Retinal pigment epithelial cell (primary cell): ENCODE measurements at places on chromosomes 11 and 22.

DNA sequence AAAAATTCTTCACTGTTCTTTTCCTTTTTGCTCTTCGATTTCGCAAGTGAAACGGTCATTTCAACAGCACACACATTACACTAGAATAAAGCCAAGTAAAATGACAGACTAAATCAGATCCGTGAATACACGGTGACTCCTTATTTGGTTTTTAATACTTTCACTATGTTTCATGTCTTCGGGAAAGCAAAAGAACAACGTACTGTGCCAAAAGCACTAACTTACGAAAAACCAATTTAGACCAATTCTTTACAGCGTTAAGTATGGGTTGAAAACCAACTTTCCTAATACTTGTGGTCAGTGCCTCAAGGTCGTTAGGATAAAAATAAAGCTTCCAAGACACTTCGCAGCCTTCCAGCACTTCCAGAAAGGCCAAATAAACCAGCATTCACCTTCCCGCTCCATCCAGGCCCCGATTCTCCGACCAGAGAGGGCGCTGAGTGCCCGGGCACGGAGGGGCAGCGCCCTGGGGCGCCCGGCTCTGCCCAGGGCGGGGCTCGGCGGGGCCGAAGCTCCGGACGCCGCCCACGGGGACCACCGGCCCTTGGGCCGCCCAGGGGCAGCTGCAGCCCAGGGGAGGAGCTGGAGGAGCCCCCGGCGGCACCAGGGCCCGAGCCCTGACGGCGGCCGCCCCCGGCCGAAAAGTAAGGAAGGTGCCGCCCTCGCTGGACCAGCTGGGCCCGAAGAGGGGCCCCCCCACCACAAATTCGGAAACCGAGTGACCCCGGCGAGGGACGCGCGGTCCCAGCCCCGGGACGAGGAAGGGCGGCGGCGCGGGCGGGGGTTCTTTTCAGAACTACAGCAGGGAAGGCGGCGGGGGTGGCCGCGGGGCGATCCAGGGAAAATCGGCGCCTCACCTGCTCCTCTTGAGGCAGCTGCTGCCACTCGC is 499 bp downstream of the ATL3 start:
- no peak for DNase-seq

DNA sequence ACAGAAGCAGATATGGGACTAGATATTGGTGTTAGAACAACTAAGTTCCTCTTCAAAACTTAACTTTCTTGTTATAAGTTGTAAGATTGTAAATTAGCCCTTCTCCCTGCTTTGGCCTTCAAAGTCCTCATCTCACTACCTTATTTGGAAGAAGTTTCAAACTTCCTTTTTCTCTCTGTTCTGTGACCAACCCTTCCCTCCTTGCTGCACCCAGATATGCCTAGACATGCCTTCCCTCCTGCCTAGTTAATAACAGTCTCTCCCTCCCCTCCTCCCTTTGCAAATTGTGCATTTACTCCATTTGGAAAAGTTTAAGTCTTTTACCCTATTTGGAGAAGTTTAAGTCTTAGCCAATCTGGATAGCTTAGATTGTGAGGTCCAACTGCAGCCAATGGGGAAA is 4.9 kb downstream of the OR52K2 start:
- no peak for DNase-seq

GRCh38 chr11:130219148-130219547 is 59.6 kb downstream of the ST14 start:
- DNase-seq = no peak

DNA sequence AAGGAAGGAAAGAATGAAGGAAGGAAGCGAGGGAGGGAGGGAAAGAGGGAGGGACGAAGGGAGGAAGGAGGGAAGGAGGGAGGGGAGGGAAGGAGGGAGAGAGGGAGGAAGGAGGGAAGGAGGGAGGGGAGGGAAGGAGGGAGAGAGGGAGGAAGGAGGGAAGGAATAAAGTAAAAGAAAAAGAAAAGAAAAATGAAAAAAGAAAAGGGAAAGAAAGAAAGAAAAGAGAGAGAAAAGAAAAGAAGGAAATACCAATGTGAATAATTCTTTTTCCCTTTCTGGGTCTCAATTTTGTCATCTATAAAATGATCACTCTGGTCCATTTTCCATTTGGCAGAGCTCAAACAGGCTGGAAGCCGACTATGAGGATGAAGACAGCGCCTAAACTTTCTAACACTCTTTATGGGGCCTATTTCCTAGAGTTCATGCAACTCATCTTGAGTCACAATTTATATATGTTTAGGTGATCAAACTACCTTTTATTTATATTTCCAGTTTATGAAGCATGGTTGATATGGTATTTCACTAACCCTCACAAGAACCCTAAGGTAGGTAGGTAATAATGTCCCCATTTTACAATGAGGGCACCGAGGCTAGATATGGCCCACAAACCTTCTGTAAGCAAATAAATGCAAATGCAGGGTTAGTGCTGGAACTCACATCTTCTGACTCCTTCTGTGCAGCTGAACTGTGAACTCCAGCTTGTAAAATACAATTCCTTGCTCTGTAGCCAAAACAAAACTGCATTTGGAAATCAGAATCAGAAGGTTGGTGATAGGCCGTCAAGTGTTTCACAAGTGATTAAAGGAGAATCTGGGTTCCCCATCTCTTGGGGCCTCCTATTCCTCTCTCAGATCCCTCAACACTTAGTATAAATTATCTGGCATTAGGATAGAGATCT is 434.3 kb downstream of the ETS1 start:
- no peak for DNase-seq

DNA sequence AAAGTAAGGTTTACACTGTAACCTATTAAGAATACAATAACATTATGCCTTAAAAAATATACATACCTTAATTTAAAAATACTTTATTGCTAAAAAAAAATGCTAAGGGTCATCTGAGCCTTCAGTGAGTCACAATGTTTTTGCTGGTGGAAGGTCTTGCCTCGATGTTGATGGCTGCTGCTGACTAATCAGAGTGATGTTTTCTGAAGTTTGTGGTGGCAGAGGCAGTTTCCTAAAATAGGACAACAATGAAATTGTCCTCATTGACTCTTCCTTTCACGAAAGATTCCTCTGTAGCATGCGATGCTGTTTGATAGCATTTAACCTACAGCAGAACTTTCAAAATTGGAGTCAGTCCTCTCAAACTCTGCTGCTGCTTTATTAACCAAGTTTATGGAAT is 97.6 kb downstream of the FAT3 start:
- no peak for DNase-seq

GRCh38 chr11:114890038-114890437 is 211.7 kb downstream of the NXPE2 start:
- DNase-seq = no peak

DNA sequence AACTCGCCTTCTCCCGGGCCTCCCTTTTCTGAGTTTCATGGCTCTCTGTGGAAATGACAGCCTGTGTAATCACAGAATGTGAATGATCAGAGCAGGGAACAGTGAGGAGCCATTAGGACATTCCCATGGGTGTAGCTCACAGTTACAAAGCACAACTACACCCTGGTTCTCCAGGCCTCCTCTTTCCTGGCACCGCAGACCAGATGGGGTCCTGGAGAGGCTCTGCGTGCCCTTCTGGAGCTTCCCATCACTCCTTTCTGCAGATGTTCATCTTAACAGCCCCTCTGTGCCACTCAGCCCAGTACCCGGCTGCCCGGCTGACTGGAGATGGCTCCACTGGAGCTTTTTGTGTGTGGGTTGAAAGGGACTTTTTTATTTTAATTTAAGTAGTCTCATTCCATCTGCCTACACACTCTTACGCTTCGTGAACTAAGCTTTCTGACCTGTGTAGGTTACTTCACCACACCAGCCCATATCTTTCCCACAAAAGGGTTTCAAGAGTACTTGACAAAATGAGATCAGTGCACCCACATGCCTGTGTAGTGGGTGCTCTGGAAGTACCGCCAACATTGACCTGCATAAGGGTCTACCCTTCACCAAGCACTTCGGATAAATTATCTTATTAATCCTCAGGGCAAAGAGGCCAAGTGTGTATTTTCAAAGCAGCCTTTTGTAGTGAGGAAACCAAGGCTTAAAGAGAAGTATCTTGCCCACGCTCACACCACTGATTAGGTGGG is 29.8 kb downstream of the SREBF2 start:
- no peak for DNase-seq

- no peak for DNase-seq
Observed at GRCh38 chr11:14612694-14613093, 30.9 kb upstream of the PDE3B start.

GRCh38 chr11:45922425-45923082 is at the start of gene LARGE2:
TSS of gene LARGE2 (plus strand) at chr11:45922656. CDS start at chr11:45922883, 227 bp downstream.
- DNase-seq = no peak

DNA sequence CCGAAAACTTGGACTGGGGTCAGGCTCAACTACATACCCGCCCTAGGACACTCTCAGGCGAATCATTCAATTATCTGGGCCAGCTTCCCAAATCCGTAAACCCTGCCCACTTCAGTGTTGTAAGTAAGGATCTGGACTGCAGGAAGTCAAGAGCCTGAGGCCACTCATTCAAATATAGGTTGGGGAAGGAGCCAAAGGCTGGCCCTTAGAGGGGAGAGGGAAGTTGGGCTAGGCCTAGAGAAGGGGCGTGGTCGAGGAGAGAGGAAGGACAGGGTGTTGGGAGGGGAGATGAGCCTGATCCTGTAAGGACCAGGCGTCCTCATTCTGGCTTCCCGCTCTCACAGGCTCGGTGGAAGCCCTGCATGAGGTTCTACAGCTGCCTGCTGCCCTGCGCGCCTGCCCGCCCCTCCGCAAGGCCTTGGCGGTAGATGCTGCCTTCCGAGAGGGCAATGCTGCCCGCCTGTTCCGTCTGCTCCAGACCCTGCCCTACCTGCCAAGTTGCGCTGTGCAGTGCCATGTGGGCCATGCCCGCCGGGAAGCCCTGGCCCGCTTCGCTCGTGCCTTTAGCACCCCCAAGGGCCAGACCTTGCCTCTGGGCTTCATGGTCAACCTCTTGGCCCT is 3.0 kb downstream of the SAC3D1 start:
- DNase-seq = no peak

DNA sequence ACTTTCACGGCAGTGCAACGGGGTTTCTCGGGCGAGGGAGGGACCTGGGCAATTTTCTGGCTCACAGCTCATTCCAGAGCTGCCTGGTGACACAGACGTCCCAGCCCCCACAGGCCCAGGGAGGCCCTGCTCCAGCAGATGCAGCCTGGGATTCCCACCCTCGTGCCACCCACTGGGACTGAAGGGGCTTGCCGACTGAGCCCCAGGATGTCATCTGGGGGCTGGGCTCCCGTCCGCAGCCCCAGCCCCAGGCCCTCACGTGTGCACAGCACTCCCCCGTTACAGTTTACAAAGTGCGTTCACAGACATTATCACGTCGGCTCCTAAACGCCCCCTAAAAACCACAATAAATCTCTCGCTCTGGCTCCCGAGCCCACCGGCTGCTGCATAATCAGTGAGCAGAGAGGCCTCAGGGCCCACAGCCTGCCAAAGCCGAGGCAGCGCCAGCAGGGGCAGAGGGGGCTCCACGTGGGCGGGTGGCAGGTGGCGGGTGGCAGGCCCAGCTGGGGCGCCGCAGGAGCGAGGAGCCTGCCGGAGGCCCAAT is 76.9 kb upstream of the TCF20 start:
- DNase-seq = no peak

DNA sequence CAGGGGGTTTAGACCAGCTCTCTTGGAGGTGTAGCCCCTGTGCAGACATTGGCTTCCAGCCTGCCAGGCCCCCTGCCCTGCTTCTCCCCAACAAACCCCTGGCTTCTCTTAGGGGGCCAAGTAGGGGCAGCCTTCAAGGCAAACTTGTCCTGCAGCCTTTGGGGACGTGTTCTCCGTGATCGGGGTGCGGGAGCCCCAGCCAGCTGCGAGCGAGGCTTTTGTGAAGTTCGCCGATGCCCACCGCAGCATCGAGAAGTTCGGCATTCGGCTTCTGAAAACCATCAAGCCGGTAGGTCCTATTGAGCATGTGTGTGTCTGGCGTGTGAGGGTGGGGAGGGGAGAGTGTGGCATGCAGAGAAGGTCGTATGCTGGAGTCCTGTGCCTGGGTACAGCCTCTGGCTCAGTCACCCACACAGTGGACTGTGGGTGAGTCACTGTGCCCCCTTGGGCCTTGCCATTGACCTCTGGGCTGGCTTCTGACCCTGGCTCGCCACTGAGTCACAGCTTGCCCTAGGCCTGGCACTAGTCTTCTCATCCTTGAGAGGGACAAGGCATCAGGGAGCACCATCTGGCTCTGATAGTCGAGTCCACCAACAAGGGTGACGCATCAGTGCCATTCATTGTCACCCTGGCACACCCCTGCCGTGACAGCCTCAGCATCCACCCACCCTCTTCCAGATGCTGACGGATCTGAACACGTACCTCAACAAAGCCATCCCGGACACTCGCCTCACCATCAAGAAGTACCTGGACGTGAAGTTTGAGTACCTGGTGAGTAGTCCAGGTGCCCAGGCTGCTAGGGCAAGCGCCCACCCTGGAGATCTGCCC is 11.4 kb downstream of the SLC16A8 start:
- DNase-seq = no peak

GRCh38 chr11:11409224-11409623 is 56.2 kb upstream of the CSNK2A3 start:
- no peak for DNase-seq

GRCh38 chr11:8913961-8914660 is 3.1 kb downstream of the AKIP1 start:
- DNase-seq = no peak
